ENCODE measurements at places on chromosomes 5 and 9. TPM values are rescaled to one million over a fixed set of nuclear protein-coding genes. Genes with fewer than 3 reads are reported as not detected.

DNA sequence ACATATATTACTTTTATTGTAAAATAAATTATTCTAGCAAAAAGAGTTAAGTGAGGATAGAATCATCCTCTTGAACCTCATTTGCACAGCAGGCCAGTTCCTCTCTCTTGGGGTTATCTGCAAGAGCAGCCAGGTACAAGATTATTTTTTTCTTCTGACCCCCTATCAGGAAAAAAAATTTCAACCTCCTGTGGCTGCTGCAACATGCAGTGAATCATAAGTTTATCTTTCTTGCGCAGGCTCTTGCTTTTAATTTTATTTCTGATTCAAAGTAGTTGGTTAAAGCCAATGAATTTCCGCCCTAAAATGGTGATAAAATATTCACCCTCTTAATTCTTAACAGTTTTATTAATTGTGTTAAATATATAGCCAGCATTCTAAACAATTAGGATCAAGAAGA, 69.7 kb upstream of the PPP3R2 start:
- DNase-seq, result no peak

DNA sequence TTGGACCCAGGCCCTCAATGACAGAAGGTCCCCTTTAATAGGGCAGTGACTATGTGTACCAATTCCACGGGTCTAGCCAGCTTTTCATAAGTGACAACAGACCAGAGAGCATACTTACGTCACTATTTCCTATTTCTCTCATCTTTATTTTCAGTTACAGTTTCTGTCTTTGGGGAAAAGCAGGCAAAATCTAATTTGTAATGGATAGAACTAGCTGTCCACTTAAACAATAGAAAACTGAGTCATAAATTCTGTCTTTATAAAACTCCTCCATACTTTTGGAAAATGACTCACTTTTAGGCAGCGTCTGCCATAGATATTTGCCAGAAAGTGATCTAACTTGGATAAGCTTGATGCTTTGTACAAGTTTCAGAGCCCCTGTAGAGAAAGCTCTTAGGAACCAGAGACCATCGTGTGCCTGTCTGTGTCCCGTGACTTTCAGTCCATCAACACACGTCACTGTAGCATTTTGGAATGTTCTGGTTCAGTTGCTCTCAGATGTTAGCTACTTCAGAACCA, 101.9 kb downstream of the F2RL2 start:
- DNase-seq, result peak; percentile 94

DNA sequence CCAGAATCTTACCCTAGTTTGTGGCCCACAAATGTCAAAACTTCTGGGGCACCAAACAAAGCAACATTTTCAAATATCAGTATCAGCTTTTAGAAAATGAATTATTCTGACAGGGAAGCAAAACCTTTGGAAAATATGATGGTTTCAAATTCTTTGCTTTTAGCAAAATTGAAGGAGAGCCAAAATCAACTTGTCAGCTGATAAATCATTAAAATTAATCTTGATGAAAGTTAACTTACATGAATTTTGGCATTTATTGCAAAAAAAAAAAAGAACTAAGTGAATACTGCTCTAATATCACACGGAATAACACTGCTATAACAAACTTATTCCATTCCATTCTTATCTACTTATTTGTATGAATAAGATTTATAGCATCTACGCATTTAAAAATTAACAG, 158.1 kb upstream of the TARS1 start:
- DNase-seq, result no peak

DNA sequence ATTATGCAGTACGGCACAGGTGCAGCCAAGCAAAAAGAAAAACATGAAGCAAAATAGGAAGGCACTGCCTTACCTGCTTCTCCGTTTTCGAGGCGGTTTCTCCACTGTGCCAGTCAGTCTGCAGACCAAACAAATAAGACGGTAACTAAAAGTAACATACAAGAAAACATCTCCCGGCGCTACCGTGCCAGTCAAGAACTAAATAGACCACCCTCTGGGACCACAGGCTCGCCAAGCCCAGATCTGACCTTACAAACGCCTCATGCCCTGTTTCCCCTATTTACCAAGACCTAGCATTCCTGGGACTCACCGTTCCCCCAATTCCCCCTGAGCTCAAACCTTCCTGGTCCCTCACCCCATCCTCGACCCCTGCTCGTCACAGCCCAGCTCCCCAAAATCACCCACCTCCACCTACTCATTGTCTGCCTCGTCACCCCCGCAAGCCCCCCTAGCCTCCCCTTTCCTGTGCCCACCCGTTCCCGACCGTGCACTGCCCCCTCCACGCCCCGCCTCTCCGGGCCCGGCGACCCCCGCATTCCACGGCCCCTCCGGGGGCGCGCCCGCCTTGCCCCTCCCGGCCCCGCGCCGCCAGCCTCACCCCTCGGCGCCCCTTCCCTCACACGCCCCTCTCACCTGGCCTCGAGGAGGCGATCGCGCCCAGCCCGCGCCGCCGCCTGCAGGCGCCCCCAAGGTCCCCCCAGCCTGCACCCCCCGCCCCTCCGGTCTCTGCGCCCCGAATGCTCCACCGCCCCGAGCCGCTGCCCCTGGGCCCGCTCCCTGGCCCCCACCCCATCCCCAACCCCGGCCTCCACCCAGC, 560 bp downstream of the SCAI start:
- DNase-seq, result no peak

DNA sequence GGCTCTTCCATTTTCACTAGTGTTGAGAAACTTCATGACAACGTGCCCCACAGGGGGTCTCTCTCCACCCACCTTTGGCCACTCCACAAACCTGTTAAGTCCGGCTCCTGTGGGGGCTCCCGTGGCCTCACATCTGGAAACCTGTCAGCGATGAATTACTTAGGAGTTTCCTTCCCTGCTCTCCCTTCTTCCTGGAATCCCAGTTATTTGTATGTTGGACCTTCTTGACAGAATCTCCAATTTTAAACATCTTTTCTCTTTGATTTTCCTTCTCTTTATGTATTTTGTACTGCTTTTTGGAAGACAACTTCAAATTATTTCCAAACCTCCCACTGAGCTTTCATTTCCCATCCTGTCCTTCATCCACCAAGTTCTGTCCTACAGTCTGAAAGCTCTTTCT, 55.1 kb upstream of the NRARP start:
- DNase-seq, result no peak

- no peak for DNase-seq
Measured at GRCh38 chr9:98794802-98795201, 1.6 kb downstream of the ANKS6 start.

GRCh38 chr5:75018805-75019587, 33.4 kb downstream of the GCNT4 start:
- no peak for DNase-seq

DNA sequence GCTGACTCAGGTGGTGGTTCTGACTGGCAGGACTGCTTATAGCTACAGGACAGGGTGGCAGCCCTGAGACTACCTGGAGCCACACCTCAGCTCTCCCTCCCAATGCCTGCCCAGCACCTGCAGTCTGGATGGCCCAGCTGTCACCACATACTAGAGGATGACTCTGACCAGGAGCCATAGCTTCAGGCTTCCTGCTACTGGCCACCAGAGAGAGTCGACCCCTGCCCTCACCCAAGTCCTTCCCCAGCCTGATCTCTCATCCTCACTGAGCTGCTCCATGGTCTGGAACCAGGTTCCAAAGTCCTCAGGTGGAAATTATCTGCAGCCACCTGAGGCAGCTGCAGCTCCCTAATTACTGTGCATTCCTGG, 25.6 kb upstream of the TDRD7 start:
- DNase-seq, result no peak

DNA sequence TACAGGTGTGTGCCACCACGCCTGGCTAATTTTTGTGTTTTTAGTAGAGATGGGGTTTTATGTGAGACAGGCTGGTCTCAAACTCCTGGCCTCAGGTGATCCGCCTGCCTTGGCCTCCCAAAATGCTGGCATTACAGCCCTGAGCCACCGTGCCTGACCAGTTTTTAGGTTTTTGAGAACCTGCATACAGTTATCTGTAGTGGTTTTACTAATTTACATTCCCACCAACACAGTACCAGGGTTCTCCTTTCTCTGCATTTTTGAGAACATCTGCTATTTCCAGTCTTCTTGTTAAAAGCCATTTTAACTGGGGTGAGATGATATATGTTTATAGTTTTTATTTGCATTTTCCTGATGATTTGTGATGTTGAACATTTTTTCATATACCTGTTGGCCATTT, 12.8 kb downstream of the DMXL1 start:
- no peak for DNase-seq

- no peak for DNase-seq
Measured at GRCh38 chr5:34035756-34036155, 7.3 kb downstream of the C1QTNF3 start.

DNA sequence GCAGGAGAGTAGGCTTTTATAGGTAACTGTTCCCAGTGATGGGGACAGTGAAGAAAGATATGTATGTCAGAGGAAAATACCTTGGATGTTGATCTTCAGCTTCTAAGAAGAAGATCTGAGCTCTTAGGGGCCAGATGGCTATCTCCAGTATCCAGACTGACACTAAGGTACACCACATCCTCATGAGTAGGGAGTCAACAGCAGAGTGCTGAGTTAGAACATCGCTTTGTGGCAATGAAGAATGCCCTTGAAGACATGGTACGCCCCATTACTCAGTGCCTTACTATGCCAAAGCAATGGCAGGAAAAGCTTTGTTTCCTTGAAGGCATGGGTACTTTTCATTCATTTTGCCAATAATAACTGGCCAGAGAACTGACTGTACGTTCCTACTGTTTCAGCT, 263.7 kb downstream of the CEMIP2 start:
- DNase-seq, result no peak

- DNase-seq, result no peak
Measured at GRCh38 chr9:133071484-133072150, 9.8 kb downstream of the CEL start.

GRCh38 chr9:98808875-98809274, 1.4 kb downstream of the GALNT12 start:
- no peak for DNase-seq

- no peak for DNase-seq
Measured at GRCh38 chr9:68925175-68925574, 88.7 kb downstream of the PRKACG start.

- DNase-seq, result no peak
Measured at GRCh38 chr9:114285166-114285867, 37.6 kb upstream of the ORM1 start.

- DNase-seq, result no peak
Measured at GRCh38 chr5:142571371-142571770, 114.5 kb downstream of the FGF1 start.

The MEIKIN gene
- not detected for polyA plus RNA-seq

The DBH gene
- polyA plus RNA-seq, result 0.72 TPM

The LCN15 gene
- 0.49 TPM for polyA plus RNA-seq

The VAV2 gene
- 13.5 TPM for polyA plus RNA-seq

The ALDH1A1 gene
- 35.0 TPM for polyA plus RNA-seq

The TNC gene
- 43.4 TPM for polyA plus RNA-seq

The GIN1 gene
- polyA plus RNA-seq, result 8.7 TPM

The PCDHA1 gene
- polyA plus RNA-seq, result 0.10 TPM

The SWI5 gene
- 20.3 TPM for polyA plus RNA-seq

The CDH10 gene
- 0.29 TPM for polyA plus RNA-seq
